Frontal cortex (tissue), 4 donors: ENCODE measurements at places on chromosomes 2 and 18. TPM values are rescaled to one million over a fixed set of nuclear protein-coding genes. Genes with fewer than 3 reads are reported as not detected.

PSTPIP2 gene
- 0.41 TPM for total RNA-seq

ERCC3 gene
- total RNA-seq: 46.1 TPM

IHH gene
- 0.41 TPM for total RNA-seq

RNASEH1 gene
- total RNA-seq: 20.8 TPM

CNTNAP5 gene
- 30.6 TPM for total RNA-seq

CERS6 gene
- 137 TPM for total RNA-seq

WNT10A gene
- not detected for total RNA-seq

IGFBP5 gene
- total RNA-seq: 26.1 TPM
